ENCODE measurements at places on chromosomes 11 and 22.

DNA sequence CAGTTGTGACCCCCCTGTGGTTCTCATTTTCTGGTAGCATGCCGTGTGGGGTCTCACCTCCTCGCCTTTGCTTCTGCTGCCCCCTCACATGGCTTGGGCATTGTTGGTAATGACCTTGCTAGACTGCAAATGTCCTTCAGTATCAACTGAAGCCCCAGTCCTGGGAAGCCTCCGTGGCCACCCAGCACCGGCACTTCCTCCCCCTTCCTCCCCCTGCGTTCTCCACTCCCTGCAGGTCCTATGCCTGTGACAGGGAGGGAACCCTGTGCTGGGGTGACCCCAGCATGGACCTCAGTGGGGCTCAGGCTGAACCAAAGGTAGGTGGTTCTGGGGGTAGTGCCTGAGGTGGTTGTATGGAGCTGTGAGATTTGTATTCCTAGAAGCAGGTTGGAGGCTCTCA, 5.9 kb downstream of the ST3GAL4 start:
- no peak for DNase-seq

- DNase-seq: no peak
Observed at GRCh38 chr11:121035780-121036179, 11.9 kb downstream of the TBCEL start.

GRCh38 chr11:45262900-45263299, 23.2 kb downstream of the SYT13 start:
- no peak for DNase-seq

DNA sequence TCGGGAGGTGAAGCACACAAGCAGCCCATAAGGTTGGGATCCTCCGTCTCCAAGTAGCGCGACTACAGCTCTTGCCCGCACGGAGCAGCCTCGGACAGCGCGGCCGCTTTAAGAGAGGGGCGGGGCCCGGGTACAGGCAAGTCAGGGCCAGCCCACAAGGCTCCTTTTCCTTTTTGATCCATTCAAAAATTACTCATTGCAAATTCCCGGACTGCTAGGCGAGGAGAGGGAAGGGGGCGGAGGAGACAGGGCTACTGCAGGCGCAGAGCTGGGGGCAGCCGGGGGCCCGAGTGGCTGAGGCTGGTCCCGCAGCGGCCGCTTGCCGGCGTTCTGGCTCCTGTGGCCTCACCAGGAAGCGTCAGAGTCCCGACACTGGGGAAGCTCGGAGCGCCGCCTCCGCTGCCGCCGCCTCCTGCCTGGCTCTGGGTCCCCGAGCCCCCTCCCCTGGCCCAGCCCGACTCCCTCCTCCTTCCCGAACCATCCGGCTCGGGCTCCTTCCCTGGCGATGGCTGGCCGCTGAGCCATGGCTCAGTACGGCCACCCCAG, at the start of gene UBASH3B:
UBASH3B (plus strand) TSS at position 196 of the 546 bp plus-strand sequence; CDS start at position 524, 328 bp downstream.
- peak; percentile 76 for DNase-seq

GRCh38 chr22:47334601-47335000, 572.2 kb downstream of the TBC1D22A start:
- no peak for DNase-seq

GRCh38 chr11:117984476-117984875, 1.7 kb upstream of the IL10RA start:
- no peak for DNase-seq

DNA sequence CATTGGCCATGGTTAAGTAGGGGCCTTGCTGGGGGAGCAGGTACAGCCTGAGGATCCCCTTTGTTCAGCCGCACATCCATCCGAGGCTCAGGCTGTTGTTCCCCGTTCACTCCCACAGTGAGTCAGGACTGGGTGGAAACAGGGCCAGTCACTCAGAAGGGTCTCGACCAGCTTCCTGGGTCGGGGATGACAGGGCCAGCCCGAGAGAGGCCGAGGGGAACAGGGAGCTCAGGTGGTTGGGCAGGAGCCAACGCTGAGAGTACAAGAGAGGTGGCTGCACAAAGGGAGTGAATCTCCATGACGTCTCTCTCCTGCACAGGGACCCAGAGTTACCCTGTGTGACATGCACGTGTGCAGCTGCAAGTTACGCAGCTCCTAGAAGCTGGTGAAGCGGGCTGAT, 97.2 kb upstream of the SHANK2 start:
- no peak for DNase-seq

- DNase-seq: no peak
Observed at GRCh38 chr11:38766796-38767195, 2168.8 kb upstream of the RAG2 start.

- DNase-seq: no peak
Observed at GRCh38 chr11:8610532-8611116, 16.6 kb upstream of the STK33 start.

GRCh38 chr22:26907366-26907765, 250.0 kb downstream of the MIAT start:
- DNase-seq: no peak

GRCh38 chr11:19441752-19442553, 201.2 kb upstream of the E2F8 start:
- DNase-seq: no peak

DNA sequence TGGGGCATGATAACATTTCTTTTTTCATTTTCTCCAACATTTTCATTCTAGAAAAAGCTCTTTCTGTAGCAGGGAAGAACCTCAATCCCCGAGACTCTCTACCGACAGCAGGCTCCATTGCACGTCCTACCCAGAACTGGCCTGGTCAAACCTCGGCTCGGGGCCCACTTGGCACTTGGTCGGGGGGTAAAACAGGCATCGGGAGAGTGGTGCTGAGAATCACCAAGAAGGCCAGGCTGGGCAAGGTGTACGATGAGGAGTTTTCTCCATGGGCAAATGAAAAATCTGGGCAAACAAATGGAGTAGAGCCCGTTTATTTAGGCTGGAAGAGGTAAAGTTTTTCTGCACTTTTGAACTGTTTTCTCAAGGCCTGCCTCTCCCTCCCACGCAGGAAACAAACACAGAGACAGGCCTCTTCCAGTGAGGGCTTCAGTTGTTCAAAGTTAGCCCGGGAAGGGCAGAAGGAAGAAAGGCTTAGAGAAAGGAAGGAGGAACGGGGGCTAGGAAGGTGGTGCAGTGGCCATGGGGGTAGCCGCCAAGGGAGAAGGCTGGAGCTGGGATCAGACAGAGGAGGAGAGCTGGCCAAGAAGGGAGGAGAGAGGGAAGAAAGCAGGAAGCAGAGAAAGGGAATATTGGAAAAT, 87.6 kb downstream of the ETS1 start:
- no peak for DNase-seq

GRCh38 chr11:29336727-29337575, 679.9 kb downstream of the KCNA4 start:
- DNase-seq: no peak

DNA sequence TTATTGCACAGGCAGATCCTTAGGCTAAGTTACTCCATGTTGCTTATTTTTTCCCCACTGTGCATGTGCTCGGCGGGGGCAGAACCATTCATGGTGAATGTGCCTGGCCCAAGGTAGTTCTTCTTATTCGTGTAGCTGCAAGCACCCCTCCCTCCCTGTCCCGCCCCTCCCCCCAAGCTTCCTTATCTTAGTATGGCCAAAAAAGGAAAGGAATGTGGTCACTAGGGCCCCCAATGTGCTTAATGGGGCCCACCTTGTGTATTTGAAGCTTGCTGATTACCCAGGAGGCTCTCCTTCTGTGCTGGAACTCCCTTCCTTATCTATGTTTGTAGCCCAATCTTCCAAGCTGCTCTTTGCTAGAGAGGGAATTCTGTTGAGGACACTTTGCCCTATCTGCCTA, 1259.7 kb upstream of the RAG2 start:
- no peak for DNase-seq

DNA sequence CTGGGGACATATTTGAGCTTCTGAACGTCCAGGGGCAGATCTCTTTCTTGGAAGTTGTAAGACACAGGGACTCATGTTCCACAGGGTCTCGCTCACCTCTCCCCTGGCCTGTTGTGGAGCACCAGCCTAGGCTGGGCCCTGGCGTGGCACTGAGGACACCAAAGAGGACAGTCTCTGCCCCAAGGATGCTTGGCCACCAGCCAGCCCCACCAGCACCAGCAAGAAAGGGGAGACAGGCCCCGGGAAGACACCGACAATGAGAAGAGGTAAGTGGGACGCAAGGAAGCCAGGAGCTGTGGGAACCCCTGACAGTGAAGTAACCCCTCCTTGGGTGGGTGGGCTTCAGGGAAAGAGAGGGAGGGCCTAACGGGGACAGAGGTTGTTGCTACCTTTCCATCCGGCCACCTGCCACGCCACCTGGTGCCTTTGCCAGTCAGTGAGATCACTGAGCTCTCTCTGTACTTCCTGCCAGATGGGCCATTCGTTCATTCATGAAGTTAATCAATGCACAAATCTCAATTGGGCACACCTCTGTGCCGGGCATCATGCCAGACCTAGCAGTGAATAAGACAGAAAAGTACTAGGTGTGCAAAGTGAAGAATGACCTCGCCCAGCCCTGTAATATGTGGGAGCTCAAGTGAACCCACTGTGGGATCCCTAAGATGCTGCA, 11.1 kb downstream of the APOL5 start:
- no peak for DNase-seq

GRCh38 chr11:123122341-123122740, 60.4 kb upstream of the HSPA8 start:
- DNase-seq: no peak

DNA sequence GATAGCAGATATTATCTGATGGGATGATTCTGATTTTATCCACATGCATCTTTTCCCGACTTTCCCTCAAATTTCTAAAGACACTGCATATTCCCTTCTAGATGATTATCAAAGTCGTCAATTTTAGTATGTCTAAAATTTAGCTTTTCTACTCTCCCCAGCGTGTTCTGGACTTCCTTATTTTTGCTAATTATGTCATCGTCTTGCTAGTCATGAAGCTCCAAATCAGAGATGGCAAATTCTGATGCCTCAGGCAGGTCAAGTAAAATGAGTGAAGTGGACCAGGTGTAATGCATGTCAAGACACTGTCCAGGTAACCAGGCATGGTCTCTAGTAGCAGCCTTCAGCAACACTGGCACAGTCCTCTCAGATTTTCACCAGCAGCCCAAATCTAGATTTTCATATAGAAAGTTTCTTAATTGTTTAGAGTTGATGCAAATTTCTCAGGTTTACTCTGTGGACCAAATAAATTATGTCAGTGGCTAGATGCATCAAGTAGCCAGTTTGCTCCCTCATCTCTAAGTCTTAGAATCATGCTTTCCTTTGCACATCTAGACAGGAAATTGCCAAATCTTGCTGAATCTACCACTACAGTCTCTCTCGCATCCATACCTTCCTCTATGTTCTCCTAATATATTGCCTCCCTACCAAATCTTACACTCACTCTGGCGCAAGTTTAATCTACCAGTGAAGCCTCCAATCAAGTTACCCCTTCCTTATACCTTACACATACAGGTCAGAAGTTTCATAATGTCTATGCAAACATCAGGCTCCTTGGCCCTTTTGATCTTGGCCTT, 10.6 kb downstream of the HSD17B12 start:
- DNase-seq: no peak

- no peak for DNase-seq
Observed at GRCh38 chr11:126624506-126624905, 269.0 kb downstream of the ST3GAL4 start.
